Lung (tissue), 17 donors: ENCODE measurements at places on chromosomes 6 and 20. TPM values are rescaled to one million over a fixed set of nuclear protein-coding genes. Genes with fewer than 3 reads are reported as not detected.
A peak's percentile ranks its signal among the peaks of the same experiment; 100 is the strongest.

DNA sequence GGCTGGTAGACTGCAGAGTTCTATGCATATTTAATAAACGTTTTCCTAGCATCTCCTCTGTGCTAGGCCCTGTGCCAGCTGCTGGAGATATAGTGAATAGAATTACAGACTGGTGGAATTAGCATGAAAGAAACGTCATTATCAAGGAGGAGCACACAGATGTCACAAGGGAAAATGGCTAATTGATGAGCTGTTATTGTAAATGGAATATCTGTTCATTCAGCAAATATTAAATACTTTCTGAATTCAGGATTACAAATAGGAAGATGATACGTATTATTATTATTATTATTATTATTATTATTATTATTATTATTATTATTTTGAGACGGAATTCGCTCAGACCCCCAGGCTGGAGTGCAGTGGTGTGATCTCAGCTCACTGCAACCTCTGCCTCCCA lies 1.2 kb downstream of the AAR2 start:
- H3K27ac ChIP-seq = no peak overlapping the region
- no peak overlapping the region for H3K4me3 ChIP-seq
- H3K27me3 ChIP-seq = no peaks in the 10 kb centered on the region
- DNase-seq = no peak
- H3K36me3 ChIP-seq = peaks cover 12% of the 10 kb centered on the region
- no peaks in the 10 kb centered on the region for H3K4me1 ChIP-seq

MLIP gene
- total RNA-seq = 0.51 TPM

GRCh38 chr6:55705451-55706440 lies 126.8 kb upstream of the HMGCLL1 start:
- H3K4me1 ChIP-seq = no peaks in the 10 kb centered on the region
- no peak overlapping the region for H3K27ac ChIP-seq
- peak; percentile 92 for DNase-seq
- no peaks in the 10 kb centered on the region for H3K36me3 ChIP-seq

RGS19 gene
- total RNA-seq = 15.1 TPM

- no peak overlapping the region for H3K27ac ChIP-seq
- no peaks in the 10 kb centered on the region for H3K27me3 ChIP-seq
- no peaks in the 10 kb centered on the region for H3K4me1 ChIP-seq
- H3K4me3 ChIP-seq = no peak overlapping the region
- no peaks in the 10 kb centered on the region for H3K36me3 ChIP-seq
Measured at GRCh38 chr6:145045582-145045981, 689.7 kb downstream of the EPM2A start.

CBLN4 gene
- 0.15 TPM for total RNA-seq

PRKN gene
- 5.7 TPM for total RNA-seq

GRCh38 chr6:96521306-96521643 lies 331 bp upstream of the UFL1 start:
- DNase-seq = no peak
- peaks cover 8% of the 10 kb centered on the region for H3K4me1 ChIP-seq
- peak overlapping the region; percentile 88 for H3K4me3 ChIP-seq
- no peaks in the 10 kb centered on the region for H3K27me3 ChIP-seq
- H3K36me3 ChIP-seq = peaks cover 13% of the 10 kb centered on the region
- peak overlapping the region; percentile 97 for H3K27ac ChIP-seq

GRCh38 chr6:157106487-157106886 lies 216.8 kb downstream of the TMEM242 start:
- no peak overlapping the region for H3K4me3 ChIP-seq

GRCh38 chr6:72218125-72218524 lies 331.8 kb downstream of the RIMS1 start:
- H3K4me1 ChIP-seq = no peaks in the 10 kb centered on the region
- H3K27me3 ChIP-seq = no peaks in the 10 kb centered on the region
- H3K4me3 ChIP-seq = no peak overlapping the region
- peak; percentile 13 for DNase-seq
- no peaks in the 10 kb centered on the region for H3K36me3 ChIP-seq

TRIM10 gene
- 1.8 TPM for total RNA-seq

GRCh38 chr6:25196464-25196863 lies 82.7 kb upstream of the CARMIL1 start:
- H3K4me3 ChIP-seq = no peak overlapping the region
- H3K27me3 ChIP-seq = no peaks in the 10 kb centered on the region
- H3K27ac ChIP-seq = no peak overlapping the region

MOG gene
- not detected for total RNA-seq

PDYN gene
- not detected for total RNA-seq

KCNK16 gene
- not detected for total RNA-seq

- no peak overlapping the region for H3K27ac ChIP-seq
- no peaks in the 10 kb centered on the region for H3K27me3 ChIP-seq
- peaks cover 13% of the 10 kb centered on the region for H3K4me1 ChIP-seq
- no peak for DNase-seq
- H3K4me3 ChIP-seq = no peak overlapping the region
Measured at GRCh38 chr6:109475625-109476024, 7.4 kb downstream of the ZBTB24 start.

DNA sequence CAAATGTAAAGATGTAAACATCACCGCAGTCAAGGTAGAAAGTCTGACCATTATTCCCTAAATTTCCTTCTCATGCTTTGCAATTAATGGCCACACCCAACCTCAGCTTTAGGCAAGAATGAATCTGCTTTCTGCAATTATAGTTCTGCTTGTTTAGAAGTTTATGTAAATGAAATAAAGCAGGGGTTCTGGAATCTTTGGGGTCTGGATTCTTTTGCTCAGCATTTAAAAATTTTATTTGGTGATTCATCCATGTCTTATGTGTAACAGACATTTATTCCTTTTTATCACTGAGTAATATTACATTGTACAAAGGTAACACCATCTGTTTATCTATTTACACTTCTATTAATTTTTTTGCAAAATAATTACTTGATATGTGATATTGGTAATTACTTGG lies 613.6 kb downstream of the UTRN start:
- no peaks in the 10 kb centered on the region for H3K27me3 ChIP-seq
- H3K4me1 ChIP-seq = no peaks in the 10 kb centered on the region
- H3K4me3 ChIP-seq = no peak overlapping the region
- H3K27ac ChIP-seq = no peak overlapping the region

ACTL10 gene
- 3.4 TPM for total RNA-seq

NQO2 gene
- total RNA-seq = 9.4 TPM

SLA2 gene
- total RNA-seq = 1.6 TPM

DNA sequence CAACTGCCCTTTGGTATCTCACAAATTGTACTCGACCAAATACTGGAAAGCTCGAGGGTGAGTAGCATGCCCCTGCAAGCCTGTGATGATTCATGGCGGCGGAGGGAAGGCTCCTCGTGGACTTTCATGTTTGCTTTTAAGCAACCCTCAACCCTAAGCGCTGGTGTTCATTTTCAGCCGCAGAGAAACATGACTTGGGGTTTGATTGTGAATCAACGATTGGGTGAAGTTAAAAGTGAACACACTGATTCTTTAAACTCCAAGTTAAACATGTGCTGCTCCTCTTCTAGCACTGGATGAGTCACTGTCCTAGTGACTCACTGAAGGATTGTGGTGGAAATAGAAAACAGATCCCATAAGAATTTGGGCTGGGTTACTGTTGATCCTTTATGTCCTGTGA lies 8.3 kb downstream of the CD109 start:
- peaks cover 6% of the 10 kb centered on the region for H3K36me3 ChIP-seq
- no peak for DNase-seq
- no peaks in the 10 kb centered on the region for H3K27me3 ChIP-seq
- peaks cover 6% of the 10 kb centered on the region for H3K4me1 ChIP-seq

DNA sequence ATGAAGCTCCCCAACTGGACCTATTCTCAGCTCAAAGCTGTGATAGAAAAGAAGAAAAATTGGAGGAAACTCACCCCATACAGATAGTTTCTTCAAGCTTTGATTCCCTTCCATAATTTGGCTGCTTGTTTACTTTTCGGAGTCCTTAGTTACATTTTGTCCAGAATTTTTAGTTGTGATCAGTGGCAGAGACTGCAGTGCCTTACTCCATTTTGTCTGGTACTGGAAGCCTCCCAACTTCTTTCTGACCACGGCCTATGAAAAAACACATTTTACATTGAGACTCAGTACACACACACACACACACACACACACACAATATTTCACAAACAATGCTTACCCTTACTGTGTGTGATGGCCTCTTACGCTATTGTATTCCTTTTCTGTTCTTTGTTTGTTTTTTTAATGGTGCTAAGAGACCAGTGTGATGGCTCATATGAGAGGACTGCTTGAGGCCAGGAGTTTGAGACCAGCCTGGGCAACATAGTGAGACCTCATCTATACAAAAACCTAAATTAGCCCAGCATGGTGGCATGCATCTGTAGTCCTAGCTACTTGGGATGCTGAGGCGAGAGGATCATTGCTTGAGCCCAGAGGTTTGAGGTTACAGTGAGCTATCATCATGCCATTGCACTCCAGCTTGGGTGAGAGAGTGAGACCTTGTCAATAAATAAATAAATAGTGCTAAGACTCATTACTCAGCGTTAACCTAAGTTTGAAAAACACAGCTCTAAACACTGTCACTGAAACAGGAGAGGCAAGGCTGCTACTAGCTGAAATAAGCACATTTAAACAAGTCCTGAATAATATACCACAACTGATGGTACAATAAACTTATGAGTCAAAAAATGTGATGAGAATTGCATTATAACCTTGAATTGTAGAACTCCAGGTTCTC lies 13.8 kb upstream of the RNF8 start:
- no peaks in the 10 kb centered on the region for H3K27me3 ChIP-seq
- peak; percentile 36 for DNase-seq
- no peak overlapping the region for H3K27ac ChIP-seq
- no peaks in the 10 kb centered on the region for H3K4me1 ChIP-seq
- no peak overlapping the region for H3K4me3 ChIP-seq

GRCh38 chr6:44120692-44121443 lies 6.4 kb downstream of the MRPL14 start:
- no peak for DNase-seq
- H3K36me3 ChIP-seq = no peaks in the 10 kb centered on the region
- H3K27ac ChIP-seq = peak overlapping the region; percentile 30
- H3K27me3 ChIP-seq = no peaks in the 10 kb centered on the region
- H3K4me3 ChIP-seq = no peak overlapping the region

DNA sequence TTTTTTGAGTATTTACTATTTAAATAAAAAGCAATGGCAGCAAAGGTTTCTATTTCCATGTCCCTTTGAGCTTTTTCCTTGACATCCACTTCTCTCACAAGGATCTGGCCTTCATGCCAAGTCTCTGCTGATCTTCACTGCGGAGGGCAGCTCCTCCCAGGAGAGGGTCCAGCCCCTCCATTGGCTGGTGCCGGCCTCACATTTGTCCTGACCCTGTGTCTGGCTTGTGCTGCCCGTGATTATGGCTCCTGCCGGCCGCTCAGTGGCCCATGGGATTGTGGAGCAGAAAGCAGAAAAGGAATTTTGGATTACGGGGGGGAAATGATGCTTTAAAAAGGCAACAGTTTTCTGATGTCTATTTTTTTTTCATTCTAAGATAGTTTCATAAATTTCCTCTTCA lies 31.2 kb upstream of the PDE7B start:
- no peak for DNase-seq
- H3K27me3 ChIP-seq = no peaks in the 10 kb centered on the region
- H3K4me3 ChIP-seq = no peak overlapping the region
- no peaks in the 10 kb centered on the region for H3K4me1 ChIP-seq
- no peaks in the 10 kb centered on the region for H3K36me3 ChIP-seq

DNA sequence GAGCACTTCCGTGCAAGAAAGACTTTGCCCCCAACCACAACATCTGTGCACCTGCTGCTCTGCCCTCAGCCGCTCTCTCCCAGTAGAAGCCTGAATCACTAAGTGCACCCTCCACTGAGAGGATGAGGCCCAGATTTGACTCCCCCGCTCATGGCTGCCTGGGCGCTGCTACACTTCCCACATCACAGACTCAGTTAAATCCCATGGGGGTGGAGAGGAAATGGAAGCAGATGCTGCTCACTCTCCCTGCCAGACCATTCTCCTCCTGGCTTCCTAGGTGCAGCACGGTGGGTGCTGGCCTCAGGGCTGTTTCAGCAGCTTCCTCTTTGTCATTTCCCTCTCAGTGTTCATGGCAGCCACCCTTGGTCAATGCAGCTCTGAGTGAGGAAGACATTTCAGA lies 4.8 kb downstream of the CST5 start:
- H3K27me3 ChIP-seq = no peaks in the 10 kb centered on the region
- H3K4me1 ChIP-seq = no peaks in the 10 kb centered on the region
- H3K36me3 ChIP-seq = no peaks in the 10 kb centered on the region
- DNase-seq = no peak
- H3K27ac ChIP-seq = no peak overlapping the region

- peaks cover 4% of the 10 kb centered on the region for H3K27me3 ChIP-seq
- peaks cover 1% of the 10 kb centered on the region for H3K4me1 ChIP-seq
- H3K27ac ChIP-seq = no peak overlapping the region
- H3K4me3 ChIP-seq = no peak overlapping the region
Measured at GRCh38 chr20:45974896-45975565, 3.0 kb upstream of the ZNF335 start.

DNA sequence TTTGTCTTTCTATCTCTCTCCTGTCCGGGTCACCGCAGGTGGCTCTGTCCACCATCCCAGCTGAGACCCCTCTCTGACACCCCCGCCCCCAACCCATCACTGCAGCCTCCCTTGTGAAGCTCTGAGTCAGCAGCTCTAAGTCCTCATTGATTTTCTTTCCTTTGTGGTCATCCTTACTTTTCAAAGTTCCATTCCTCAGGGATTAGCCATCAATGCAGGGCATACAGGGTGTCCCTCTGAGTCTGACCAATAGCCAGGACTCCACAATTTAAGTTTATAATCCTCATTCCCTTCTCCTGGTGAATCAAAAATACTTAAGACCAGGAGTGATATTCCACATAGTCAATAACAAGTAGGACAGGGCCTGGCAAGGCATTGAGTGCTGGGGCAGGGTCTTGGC lies 333.3 kb upstream of the CNR1 start:
- no peaks in the 10 kb centered on the region for H3K27me3 ChIP-seq
- H3K4me1 ChIP-seq = no peaks in the 10 kb centered on the region
- no peak overlapping the region for H3K4me3 ChIP-seq
- H3K36me3 ChIP-seq = no peaks in the 10 kb centered on the region
- no peak overlapping the region for H3K27ac ChIP-seq
- DNase-seq = no peak
